Right renal cortex interstitium (tissue), 3 donors: ENCODE measurements at places on chromosomes 4 and X. TPM values are rescaled to one million over a fixed set of nuclear protein-coding genes. Genes with fewer than 3 reads are reported as not detected.

The BANK1 gene
- polyA plus RNA-seq: 3.1 TPM

The BRS3 gene
- polyA plus RNA-seq: 0.06 TPM

The LARP7 gene
- polyA plus RNA-seq: 135 TPM

The TLR10 gene
- polyA plus RNA-seq: 0.87 TPM

The VEGFD gene
- 0.31 TPM for polyA plus RNA-seq

The HSD17B13 gene
- 0.32 TPM for polyA plus RNA-seq

The SULT1B1 gene
- polyA plus RNA-seq: 0.88 TPM

The SOX3 gene
- not detected for polyA plus RNA-seq

The DHRSX gene
- polyA plus RNA-seq: 34.5 TPM

The ATOH1 gene
- polyA plus RNA-seq: not detected

The CSTF2 gene
- polyA plus RNA-seq: 24.4 TPM

The TMEM255A gene
- polyA plus RNA-seq: 0.33 TPM

The PCDH10 gene
- 6.0 TPM for polyA plus RNA-seq

The KIT gene
- polyA plus RNA-seq: 17.8 TPM

The UBQLN2 gene
- polyA plus RNA-seq: 46.5 TPM

The CCSER1 gene
- 19.7 TPM for polyA plus RNA-seq

The CLCN4 gene
- 6.2 TPM for polyA plus RNA-seq

The PAGE2 gene
- not detected for polyA plus RNA-seq

The TMSB15A gene
- polyA plus RNA-seq: 72.1 TPM

The NXF2 gene
- 0.54 TPM for polyA plus RNA-seq

The USP17L22 gene
- not detected for polyA plus RNA-seq

The IQCM gene
- not detected for polyA plus RNA-seq

The PPEF2 gene
- not detected for polyA plus RNA-seq

The RPL39 gene
- 2,722 TPM for polyA plus RNA-seq

The MAGEE2 gene
- 0.69 TPM for polyA plus RNA-seq

The GPR50 gene
- polyA plus RNA-seq: 0.06 TPM

The MAGEB2 gene
- polyA plus RNA-seq: not detected

The CA5B gene
- polyA plus RNA-seq: 8.4 TPM

The HSD17B11 gene
- 71.2 TPM for polyA plus RNA-seq

The AMOT gene
- 64.1 TPM for polyA plus RNA-seq

The AMMECR1 gene
- 18.8 TPM for polyA plus RNA-seq

The NHSL2 gene
- 8.5 TPM for polyA plus RNA-seq

The MFAP3L gene
- polyA plus RNA-seq: 24.0 TPM

The PPP2R2C gene
- 0.62 TPM for polyA plus RNA-seq

The SH3BP2 gene
- 28.4 TPM for polyA plus RNA-seq

The AKAP4 gene
- polyA plus RNA-seq: 0.15 TPM

The SPRY1 gene
- 85.3 TPM for polyA plus RNA-seq

The PTPN13 gene
- 161 TPM for polyA plus RNA-seq
